D721Med (cell line): ENCODE measurements at places on chromosomes 5 and 9.

DNA sequence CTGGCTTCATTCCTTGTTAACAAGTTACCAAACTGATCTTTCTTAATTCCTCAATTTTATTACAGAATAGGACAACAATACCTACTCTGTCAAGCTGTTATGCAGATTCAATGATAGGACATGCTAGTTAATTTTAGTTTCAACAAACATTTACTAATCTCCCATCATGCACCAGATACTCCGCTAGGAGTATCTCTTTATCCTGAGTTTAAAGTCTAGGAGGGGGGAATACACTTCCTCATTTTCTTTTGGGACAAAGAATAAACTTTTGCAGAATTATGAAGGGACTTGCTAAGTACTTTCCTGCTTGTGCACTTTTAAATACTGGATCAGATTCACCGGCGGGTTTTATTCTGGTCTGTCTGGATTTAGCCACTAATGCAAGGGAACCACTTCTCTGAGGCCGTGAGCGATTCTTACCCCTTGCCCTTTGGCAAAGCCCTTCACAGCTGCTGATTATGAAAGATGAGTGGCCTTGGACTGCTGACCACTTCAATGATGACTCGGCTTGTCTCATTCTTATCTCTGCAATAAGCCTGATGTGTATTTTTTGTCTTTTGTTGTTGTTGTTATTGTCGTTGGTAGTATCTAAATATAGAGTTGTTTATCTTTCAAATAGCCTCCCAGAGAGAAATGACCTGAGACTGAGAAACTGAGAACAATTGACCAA lies 73.9 kb downstream of the RMI1 start:
- no peak for DNase-seq

GRCh38 chr5:40569546-40570270 lies 110.0 kb upstream of the PTGER4 start:
- no peak for DNase-seq

DNA sequence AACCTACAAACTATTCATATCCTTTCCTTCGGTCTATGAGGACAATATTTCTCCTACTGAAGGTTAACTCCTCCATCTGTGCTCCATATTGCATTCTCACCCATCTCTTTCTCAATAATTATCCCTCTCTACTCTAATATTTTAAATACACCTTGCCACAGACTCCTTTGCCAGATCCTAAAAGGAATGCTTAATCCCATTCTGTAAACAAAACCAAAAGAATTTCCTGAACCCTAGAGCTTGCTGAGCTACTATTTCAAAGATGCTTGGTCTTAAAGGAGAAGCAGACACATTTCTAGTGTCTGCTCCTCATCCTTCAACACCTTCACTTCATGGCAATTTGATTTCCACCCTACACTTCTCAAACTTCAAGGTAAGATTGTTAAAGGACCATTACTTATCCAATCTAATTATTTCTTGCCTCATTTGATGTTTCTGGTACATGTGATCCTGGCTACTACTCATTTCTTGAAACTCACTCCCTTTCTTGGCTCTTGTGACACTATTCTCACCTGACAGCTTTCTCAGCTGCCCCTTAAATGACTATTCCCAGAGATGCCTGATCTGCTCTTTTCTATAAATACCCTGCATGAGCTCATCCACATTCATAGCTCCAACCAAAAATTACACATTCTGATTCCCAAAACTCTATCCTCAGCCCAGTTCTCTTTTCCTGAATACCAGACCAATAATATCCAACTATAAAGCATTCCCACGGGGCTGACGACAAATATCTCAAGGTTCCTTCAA lies 20.2 kb downstream of the HOMER1 start:
- no peak for DNase-seq

DNA sequence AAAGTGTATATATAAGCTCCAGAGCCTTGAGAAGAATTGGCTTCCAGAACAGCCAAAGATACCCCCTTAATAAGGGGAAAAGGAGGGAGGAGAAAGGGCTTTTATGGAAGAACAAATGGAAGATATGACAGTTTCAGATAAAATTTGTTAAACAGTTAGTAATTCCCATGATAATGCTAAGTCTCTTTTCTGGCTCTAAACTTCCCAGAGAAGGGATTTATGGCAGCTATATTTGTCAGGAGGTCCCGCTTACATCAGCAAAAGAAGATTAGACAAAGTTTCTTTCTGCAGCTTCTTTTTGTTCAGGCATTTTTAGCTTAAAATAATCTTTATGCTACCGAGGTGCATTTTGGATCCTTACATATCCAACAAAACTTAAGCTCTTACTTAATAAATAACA lies 14.3 kb upstream of the SLC36A3 start:
- DNase-seq = no peak

GRCh38 chr9:19133549-19134345 lies 6.5 kb upstream of the PLIN2 start:
- DNase-seq = no peak

DNA sequence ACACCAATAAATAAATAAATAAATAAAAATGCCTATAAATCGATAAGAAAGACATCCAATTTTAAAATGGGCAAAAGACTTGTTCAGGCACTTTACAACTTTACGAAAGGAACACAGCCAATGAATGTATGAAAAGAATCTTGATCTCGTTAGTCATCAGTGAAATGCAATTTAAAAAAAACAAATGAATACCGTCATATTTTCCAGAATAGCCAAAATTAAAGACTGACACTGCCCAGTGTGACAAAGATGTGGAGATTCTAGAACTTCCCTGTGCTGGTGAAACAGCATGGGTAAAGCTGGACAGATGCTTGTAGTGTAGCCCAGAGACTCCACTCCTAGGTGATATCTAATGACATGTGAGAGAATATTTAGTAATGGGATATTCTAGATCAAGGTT lies 127.1 kb downstream of the GOLPH3 start:
- no peak for DNase-seq

DNA sequence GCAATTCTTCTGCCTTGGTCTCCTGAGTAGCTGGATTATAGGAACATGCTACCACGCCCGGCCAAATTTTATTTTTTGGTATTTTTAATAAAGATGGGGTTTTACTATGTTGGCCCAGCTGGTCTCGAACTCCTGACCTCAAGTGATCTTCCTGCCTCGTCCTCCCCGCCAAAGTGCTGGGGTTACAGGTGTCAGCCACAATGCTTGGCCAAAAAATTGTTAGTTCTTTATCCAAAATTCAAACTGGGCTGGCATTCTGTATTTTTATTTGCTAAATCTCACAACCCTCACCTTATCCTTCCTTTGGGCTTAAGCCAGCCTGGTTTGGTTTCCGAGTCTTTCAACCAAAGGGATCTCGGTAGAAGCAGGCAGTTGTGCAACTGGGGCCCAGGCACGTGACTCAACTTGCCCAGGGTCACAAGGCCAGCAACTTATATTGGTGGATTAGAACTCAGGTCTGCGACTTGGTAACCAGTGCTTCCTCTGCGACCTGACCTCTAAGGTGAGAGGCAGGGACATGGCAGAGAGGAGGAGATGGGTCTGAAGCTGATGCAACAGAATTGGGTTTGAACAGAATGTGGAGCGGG lies 26.5 kb upstream of the BOD1 start:
- DNase-seq = no peak

- no peak for DNase-seq
Measured at GRCh38 chr5:126540631-126541030, 54.4 kb downstream of the ALDH7A1 start.

DNA sequence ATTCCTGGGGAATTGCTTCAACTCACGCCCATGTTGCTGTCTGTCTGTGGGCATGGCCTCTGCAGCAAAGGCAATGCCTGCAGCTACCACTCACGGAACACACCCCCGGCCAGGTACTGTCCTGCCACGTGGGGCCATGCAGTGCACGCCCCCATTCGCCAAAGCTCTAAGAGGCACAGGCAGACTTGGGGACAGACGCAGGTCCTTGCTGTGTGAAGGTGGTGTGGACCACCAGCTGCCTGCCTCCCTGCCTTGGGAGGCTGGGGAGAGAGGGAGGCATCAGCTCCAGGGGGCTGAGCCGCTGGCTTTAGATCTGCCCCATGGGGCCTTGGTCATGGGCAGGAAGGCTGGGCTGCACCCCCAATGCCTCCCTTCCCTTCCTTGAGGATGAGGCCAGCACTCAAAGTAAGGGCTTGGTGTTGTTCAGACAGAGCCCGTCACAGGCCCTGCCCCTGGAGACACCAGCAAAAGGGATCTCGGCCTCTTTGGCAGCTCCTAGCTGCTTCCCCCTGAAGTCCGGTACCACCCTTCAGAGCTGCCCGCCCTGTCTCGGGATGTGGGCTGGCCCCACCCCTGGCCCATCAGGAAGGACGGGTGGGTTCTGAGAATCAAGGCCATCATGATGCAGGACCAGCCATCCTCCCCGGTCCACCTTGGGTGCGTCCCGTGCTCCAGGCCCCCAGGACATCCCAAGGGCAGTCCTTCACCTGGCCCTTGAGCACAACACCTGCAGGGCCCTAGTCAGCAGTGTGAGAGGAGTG lies 2.3 kb downstream of the GRIN1 start:
- DNase-seq = no peak

GRCh38 chr5:97420646-97421045 lies 237.6 kb upstream of the RIOK2 start:
- no peak for DNase-seq

GRCh38 chr9:138057726-138058125 lies 180.1 kb downstream of the CACNA1B start:
- no peak for DNase-seq

- no peak for DNase-seq
Measured at GRCh38 chr5:28880936-28881335, 1842.5 kb upstream of the CDH9 start.

DNA sequence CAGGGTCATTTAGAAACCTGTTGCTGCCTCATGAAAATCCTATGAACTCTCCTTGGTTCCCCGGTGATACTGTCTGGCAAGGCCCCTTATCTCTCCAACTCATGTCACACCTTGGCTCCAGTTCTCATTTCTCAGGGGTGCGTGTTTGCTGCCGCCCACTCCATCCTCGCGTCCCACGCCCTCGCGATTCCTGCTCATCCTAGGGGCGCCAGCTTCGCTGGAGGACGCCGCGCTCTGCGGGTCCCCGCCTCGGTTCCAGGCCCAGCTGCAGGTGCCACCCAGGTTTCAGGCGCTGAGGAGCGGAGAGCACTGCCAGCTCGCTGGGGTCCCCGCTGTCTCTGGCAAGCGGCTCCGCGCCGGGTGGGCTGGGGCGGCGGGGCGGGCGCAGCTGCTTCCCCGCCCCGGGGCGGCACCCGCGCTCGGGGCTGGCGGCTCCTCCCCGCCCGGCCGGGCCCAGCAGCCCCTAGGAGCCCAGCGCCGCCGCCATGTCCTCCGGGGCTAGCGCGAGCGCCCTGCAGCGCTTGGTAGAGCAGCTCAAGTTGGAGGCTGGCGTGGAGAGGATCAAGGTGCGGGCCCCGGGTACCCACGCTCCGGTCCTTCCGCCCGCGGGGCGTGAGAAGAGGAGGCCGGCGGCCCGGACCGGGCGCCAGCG lies at the start of gene GNG10:
Gene GNG10 (plus strand): TSS at position 456 of the 652 bp plus-strand sequence. CDS start 30 bp downstream, at position 486.
- peak; percentile 64 for DNase-seq

- DNase-seq = no peak
Measured at GRCh38 chr5:123485275-123485674, 26.7 kb upstream of the CSNK1G3 start.

DNA sequence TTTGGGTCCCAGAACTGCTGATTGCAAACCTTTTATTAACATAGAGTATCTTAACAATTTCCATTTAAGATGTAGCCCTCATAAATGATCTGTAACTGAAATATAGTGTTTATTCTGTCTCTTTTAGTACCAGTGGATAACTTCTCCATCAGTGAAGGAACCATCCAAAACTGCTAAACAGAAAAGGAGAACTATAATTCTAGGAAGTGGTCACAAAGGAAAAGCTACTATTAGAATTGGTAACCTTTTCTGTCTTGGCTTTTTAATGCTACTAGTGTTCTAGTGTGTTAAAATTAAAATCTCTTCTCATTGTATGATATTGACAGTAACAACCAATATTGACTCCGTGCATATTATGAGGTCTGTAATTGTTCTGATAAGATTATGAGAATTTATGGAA lies 12.8 kb downstream of the CEP78 start:
- no peak for DNase-seq

- DNase-seq = no peak
Measured at GRCh38 chr5:84635235-84636055, 250.8 kb upstream of the EDIL3 start.

GRCh38 chr5:140550147-140551079 lies 3.0 kb downstream of the EIF4EBP3 start:
- no peak for DNase-seq

GRCh38 chr9:27471789-27472188 lies 52.3 kb upstream of the IFNK start:
- no peak for DNase-seq

DNA sequence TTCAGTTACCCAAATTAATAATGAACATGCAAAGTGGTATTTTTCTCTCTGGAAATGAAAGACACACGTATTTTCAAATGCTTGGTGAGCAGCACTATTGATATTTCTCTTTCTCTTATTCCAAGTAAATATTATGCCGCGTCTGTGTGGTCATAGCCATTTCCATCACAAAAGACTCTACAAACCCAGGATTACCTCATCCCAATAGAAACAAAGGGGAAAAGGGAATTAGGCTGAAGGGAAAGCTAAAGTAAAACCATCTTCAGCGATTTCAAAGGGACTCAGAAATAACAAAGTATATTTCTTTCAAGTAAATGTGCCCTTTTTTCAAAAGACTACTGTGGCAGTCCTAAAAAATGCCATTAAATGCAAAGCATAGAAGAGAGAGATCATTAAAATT lies 62.0 kb upstream of the FST start:
- no peak for DNase-seq

DNA sequence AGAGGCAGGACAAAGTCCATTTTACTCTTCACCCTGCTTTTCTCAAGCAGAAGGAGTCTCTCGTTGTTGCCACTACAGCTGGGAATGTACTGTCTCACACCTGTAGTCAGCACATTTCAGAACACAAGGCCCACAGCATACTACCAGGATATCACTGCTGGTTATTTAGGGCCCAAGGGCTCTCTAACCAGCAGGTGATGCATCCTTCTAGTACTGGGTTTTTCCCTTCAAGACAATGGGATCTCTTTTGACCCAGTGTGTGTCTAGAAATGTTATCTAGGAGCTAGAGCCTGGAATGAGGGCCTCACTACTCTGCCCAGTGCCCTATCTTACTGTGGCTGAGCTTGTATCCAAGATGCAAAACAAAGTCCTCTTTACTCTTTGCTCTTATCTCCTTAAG lies 235.1 kb upstream of the PRR16 start:
- no peak for DNase-seq

- no peak for DNase-seq
Measured at GRCh38 chr5:172078726-172079345, 72.4 kb upstream of the FBXW11 start.

- no peak for DNase-seq
Measured at GRCh38 chr5:30436691-30437090, 756.8 kb upstream of the CDH6 start.

DNA sequence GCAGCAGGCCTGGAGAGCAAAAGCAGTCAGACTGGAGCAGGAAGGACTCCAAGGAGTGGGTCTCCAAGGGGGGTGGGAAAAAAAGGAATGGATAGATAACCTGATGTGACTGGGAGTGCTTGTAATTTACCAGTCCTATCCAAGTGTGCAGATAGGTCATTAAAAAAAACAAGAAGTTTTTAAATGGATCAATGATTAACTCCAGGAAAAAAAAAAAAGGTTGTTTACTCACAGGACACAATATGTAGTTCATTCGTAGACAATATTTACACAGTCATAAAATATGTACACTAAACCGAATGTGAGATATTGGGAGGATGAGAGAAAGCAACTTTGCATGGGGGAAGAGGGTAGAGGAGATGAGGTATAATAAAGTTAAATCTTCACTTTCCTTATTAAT lies 20.4 kb downstream of the ZBTB5 start:
- no peak for DNase-seq

- DNase-seq = no peak
Measured at GRCh38 chr5:72947498-72947897, 8.3 kb upstream of the FCHO2 start.

- no peak for DNase-seq
Measured at GRCh38 chr9:134618833-134619447, 22.7 kb upstream of the COL5A1 start.

GRCh38 chr9:97629156-97629555 lies 4.0 kb downstream of the TSTD2 start:
- no peak for DNase-seq
